ENCODE measurements at places on chromosomes 13 and 19.

DNA sequence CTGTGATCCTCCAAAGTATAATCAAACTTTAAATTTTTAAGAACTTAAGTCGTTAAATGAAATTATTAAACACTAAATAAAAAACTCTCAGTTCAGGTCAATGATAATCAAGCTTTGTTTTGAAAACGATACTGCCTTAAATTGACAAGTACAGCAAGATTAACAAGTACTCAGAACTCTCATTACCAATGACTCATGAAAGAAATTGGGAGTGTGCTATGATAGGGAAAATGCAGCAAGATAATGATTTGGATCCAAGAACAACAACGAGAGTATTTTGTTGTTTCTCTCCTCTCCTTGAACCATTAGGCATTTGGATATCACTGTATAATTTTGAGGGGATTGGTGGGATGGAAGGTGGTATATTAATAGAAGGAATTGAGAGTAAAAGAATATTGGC is 10.2 kb downstream of the N4BP2L2 start:
- no peak for DNase-seq

- DNase-seq, result no peak
Measured at GRCh38 chr13:38674208-38674607, 12.7 kb upstream of the FREM2 start.

- DNase-seq, result no peak
Measured at GRCh38 chr13:106617561-106617960, 49.6 kb upstream of the ARGLU1 start.

DNA sequence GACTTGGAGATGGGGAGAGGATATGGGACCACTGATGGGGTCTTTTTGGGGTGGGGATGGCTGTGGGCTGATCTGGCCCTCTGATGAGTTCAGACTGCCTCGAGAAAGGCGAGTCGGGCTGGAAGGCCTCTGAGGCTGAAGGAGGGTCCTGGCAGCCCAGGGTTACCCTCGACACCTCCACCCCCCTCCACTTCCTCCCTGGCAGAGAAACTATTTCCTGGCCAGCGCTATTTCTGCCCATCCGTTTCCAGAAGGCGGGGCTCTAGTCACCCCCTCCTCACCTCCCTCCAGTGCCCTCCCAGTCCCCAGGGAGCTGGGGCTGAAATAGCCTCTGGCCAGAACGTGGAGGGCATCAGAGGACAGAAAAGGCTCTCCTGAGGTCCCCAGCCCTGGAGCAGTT is 9.7 kb downstream of the EXOC3L2 start:
- no peak for DNase-seq

All from GF-D8 (cell line).